ENCODE measurements at places on chromosomes 7 and 10. TPM values are rescaled to one million over a fixed set of nuclear protein-coding genes. Genes with fewer than 3 reads are reported as not detected.

The AKR1D1 gene
- 0.31 TPM for total RNA-seq

DNA sequence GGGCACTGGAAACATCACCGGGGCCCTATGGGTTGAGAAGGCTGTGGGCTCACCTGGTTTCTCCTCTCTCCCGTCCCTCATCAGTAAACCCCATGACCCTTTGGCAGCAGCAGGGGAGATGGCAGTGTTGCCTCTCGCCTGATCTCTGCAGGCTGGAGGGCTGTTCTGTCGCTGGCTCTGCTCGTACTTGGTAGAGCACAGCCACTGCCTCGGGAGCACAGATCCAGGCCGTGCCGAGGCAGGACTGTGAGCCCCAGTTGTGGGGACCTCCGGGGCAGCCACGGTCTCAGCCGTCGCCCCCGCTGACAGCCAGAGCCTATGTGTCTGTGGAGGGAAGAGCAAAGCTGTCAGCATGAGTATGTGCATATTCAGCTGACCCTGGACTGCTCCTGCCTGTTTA lies 94.9 kb downstream of the PTPRE start:
- no peaks in the 10 kb centered on the region for H3K4me1 ChIP-seq
- no peak overlapping the region for H3K4me3 ChIP-seq
- H3K27me3 ChIP-seq: no peaks in the 10 kb centered on the region

DNA sequence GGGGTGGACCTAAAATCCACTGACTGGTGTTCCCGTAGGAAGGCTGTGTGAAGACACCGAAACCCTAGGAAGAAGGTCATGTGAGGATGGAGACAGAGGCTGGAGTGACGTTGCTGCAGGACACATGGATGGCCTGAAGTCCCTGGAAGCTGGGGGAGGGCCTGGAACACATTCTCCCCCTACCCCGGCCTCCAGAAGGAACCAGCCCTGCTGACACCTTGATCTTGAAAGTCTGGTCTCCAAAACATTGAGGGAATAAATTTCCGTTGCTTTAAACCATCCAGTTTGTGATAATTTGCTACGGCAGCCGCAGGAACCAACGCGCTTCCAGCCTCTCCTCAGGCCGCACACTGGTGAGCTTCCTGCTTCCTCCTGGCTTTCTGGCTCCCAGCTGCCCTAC lies 288.2 kb downstream of the GLRX3 start:
- H3K4me1 ChIP-seq: no peaks in the 10 kb centered on the region
- H3K27ac ChIP-seq: no peak overlapping the region
- no peaks in the 10 kb centered on the region for H3K27me3 ChIP-seq
- DNase-seq: no peak

- H3K4me3 ChIP-seq: no peak overlapping the region
- H3K27ac ChIP-seq: no peak overlapping the region
- no peak for DNase-seq
- no peaks in the 10 kb centered on the region for H3K4me1 ChIP-seq
- H3K27me3 ChIP-seq: no peaks in the 10 kb centered on the region
Observed at GRCh38 chr7:107119376-107120105, 49.3 kb upstream of the HBP1 start.
